GM19239 (cell line): ENCODE measurements at places on chromosomes 4 and X.

DNA sequence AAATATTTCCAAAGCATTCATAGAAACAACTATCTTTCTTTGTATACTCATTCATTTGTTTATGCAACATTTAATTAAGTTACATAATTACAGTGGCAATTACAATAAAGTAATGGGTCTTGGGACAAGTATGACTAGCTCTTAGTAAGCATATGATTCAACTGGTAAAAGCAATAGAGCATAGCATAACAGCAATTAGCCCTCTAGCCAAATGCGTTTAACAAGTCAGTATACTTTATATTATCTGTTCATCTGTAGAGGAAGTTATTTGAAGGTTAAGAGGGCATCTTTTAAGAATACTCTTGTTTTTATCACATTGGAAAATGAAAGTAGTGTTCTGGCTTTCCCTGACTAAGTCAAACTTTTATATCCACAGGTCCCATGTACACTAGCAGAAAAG, 198.1 kb upstream of the UGT8 start:
- DNase-seq: no peak

DNA sequence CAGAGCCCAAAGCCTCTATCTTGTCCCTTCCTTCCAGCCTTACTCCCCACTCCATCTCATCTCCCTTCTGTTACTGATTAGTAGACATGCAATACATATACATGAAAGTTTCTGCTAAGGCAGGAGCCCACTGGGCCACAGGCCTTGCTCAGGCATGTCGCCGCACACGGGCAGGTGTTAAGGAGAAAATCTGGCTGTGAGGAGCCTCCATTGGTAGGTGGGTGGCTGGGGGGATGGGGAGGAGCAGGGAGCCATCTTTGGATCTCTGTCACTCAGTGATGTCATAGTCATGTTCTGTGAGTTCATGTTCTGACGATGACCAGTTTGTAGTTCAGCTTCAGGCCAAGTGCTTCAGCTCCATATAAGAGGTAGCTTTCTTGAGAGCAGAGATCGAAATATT, 2.9 kb upstream of the HMGB3 start:
- no peak for DNase-seq

- no peak for DNase-seq
These were observed 8.8 kb downstream of the TAPT1 start for GRCh38 chr4:16217300-16218051.

GRCh38 chrX:57282568-57282967, 3.9 kb upstream of the FAAH2 start:
- DNase-seq: no peak

- DNase-seq: no peak
These were observed 5.6 kb upstream of the DLG3 start for GRCh38 chrX:70439016-70439415.

DNA sequence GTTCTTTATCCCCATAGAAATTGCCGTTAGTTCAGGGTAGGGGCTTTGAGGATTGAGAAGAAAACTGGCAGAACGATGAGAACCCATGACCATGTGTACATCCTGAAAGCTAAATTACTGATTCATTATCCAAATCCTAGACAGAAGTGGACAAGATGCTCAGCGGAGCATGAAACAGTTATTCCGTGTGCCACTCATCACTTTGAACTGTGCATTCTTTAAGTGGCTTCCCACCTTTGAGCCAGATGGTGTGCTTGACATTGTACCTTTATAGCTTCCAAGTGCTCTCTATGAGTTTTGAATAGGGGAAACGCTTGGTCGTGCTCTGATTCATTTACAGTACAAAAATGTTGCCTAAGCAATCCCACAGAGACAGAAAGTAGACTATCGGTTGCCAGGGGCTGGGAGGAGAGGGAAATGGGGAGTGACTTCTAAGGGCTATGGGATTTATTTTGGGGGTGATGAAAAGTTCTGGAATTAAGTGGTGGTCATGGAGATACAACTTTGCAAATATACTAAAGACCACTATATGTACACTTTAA, 100.0 kb downstream of the DOCK11 start:
- no peak for DNase-seq

DNA sequence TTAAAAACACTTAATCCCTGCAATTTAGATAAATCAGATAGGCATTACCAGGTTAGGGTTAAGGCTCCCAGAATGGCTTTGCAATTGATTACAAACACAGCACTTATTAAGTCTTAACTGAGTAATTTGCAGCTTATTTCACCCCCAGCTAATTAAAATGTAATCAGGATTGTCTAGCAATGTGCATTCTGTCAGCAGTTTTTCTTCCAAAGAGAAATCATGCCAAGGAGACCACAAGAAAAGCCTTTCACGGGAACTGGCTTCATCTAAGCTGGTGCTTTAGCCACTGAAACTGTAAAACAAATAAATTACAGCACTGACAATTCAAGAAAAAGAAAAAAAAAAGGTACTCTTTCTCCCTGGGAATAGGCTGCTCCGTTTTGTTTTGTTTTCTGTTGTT, 2.1 kb downstream of the ANOS1 start:
- no peak for DNase-seq

GRCh38 chr4:110589297-110589696, 33.6 kb downstream of the PITX2 start:
- DNase-seq: no peak

GRCh38 chr4:6990661-6991060, 52.5 kb upstream of the TADA2B start:
- DNase-seq: no peak

DNA sequence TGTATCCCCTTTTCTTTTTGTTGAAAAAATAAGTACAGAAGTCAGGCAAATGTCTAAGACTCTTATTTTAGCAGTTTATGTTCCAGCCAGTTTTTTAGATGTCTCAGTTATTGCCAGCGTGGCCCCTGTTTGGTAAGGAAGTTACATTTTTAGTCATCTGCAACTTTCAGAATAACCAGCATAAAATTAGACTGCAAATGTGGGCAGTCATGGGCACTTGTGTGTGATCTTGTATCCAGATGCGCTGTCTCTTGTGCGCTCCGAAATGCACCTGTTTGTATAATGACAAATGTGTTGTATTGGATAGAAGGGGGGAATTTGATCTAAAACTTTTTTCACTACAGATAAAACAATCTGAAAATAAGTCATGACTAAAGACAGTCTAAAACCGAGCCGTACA, 44.3 kb upstream of the CLCN4 start:
- no peak for DNase-seq

DNA sequence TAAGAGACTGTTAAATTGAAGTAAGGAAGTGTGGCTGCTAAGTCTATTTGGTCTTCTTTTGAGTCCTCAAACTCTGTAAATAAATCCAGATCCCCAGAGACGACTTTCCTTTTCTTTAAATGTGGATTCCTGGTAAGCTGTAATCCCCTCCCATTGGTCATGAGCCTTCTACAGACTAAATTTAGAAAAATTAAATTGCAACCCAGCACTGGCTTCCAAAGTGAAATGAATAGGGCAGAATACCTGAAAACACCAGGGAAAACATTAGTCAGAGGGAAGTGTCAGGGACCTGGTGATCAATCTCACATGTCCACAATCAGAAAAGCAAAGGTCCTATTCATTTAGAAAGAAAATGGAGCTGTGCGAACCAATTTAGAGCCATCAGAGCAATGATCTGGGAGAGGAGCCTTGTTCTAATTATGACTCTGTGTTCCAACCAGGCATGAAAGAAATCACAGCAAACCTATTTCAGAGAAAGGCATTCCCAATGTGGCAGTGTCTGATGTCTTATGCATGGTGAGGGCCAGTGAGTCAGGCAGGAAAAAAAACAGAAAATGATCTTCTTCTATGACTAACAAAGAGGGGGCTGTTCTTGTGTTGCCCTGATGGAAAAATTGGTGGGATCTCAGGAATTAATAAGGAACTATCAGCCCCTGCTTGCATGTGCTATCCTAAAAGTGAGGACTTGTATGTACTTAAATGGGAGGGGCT, 19.8 kb upstream of the CCDC149 start:
- no peak for DNase-seq

DNA sequence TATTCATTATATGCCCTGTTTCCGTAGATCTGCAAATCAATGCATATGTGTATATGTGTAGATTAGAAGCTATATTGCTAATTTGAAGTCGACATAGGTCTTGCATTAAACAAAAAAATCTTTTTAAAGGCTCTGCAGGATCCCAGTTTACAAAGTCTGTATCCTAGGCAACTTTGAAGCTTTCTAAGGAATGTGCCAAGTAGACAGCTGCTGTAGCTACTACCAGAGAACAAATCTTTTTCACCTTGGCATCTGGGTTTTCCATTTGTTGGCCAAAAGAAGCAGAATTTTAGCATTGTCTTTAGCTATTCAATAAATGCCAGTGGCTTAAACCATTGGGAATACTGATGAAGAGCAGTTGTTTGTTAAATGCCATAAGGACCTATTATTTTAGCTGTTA, 88.0 kb downstream of the NAA11 start:
- no peak for DNase-seq

DNA sequence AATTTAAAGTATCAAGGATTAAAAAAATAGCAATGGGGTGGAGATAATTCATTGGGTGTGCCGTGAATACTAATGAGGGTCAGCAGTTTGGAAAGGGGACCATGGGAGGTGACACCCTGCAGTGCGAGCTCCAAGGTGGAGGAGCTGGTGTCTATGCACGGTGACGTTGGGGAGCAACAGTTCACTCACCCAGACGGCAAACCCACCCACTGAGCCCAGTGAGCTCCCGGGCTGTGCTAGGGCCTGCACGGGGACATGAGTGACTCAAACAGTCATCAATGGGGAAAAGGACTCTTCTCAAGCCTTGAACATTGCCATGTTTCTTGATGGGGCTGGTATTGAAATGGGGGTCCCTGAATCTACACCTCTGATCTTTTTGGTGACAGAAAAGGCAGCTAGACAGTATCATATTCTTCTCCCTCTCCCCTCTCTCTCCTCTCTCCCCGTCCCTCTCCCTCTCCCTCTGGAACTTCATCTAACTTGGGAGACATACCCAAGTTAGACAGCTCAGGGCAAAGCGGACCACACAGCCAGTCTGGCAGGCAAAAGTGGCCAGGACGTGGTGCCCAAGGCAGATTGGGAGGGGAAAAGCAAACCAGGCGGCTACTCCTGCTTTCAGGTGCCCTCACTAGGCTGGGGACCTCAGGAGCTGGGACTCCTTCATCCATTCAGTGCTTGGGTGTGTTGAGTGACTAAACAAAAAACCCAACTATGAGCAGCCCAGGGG, 26.3 kb upstream of the PPP2R2C start:
- DNase-seq: no peak

DNA sequence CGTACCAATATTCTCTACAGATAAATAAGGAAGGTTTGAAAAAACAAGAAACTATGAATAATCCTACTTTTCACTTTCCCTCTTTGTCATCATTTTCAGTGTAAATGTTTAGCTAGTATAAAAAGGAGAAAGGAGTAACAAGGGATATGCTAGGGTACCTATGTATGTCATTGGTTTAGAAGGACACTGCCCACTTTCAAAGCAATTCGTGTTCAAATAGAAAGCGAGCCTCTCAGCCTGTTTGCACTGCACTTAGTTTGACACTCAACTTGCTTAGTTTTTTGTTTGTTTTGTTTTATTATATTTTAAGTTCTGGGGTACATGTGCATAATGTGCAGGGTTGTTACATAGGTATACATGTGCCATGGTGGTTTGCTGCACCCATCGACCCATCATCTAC, 21.6 kb upstream of the RXFP1 start:
- no peak for DNase-seq

- no peak for DNase-seq
These were observed 475.8 kb downstream of the PDGFC start for GRCh38 chr4:156495836-156496235.

GRCh38 chr4:121070274-121070673, 2.1 kb downstream of the NDNF start:
- no peak for DNase-seq

- DNase-seq: no peak
These were observed 69.7 kb downstream of the FAM47C start for GRCh38 chrX:37077646-37078433.

DNA sequence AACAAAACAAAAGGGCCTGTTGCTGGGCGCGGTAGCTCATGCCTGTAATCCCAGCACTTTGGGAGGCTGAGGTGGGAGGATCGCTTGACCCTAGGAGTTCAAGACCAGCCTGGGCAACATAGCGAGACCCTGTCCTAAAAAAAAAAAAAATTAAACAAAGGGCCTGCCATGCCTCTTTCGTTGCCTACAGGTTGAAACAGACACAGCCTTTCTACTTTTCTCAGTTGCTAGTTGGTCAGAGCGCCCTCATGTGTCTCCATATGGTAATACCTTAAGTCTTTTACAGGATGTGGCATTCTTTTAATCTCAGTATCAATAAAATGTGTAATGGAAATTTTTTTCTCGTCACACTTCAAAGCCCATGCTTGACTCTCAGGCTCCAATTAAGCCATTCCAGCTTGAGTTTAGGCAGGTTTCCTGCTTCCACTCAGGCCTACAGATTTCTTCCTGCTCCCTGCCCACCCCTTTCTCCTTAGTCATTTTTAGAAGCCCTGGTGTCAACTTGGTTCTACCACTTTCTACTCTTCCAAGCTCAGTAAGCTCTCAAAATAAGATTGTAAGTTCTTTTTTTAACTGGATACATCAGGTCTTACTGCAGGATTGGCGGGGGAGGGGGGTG, 4.6 kb upstream of the SOWAHD start:
- DNase-seq: no peak

DNA sequence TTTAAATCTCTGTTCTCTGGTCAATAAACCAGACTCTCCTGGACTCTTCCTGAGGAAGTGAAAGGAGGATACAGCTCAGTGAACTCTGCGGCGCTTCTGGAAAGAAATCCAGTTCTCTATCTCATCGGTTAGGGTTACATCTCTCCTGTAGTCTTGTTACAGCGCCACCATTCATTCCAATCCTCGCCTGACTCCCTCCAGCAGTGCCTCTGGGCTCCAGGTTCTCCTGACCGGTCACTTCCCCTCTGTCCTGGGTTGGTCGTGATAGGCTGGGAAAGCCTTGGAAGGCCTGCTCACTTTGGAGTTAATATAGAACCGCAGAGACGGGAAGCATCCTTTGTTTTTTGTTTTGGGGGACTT, 97.0 kb upstream of the STOX2 start:
- no peak for DNase-seq

DNA sequence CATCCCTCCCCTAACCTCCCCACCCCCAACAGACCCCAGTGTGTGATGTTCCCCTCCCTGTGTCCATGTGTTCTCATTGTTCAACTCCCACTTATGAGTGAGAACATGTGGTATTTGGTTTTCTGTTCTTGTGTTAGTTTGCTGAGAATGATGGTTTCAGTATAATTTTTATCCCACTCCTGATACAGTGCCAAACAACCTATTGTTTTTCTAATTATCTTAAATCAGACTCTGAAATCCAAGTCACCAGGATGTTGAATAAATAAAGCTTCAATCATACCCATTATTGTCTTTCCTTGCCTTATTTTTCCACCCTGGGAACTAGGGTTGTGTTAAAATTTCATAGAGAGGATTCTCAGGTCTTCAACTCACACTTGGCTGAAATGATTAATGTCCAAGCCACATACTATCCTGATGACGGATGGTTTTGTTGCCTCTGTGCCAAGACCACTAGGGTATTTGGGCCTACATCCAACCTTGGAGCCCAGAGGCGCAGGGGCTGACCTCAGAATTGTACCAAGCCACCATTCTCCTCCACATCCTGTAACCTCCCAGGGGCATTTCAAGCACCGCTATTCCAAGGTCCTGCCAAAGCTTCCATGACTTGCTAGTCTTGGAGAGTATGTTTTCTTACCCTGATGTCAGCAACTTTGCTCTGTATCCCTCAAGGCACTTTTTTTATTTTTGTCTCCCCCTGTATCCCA, 332.4 kb downstream of the ARHGAP24 start:
- no peak for DNase-seq

- no peak for DNase-seq
These were observed 354.5 kb downstream of the ARHGAP24 start for GRCh38 chr4:85829276-85830051.

GRCh38 chr4:4792466-4792865, 67.0 kb upstream of the MSX1 start:
- no peak for DNase-seq
